ENCODE measurements at places on chromosomes 11 and 22. TPM values are rescaled to one million over a fixed set of nuclear protein-coding genes. Genes with fewer than 3 reads are reported as not detected.

- DNase-seq, result no peak
Measured at GRCh38 chr11:70581991-70582885, 183.9 kb downstream of the CTTN start.

GRCh38 chr22:42837556-42837955, 19.5 kb downstream of the ARFGAP3 start:
- DNase-seq, result no peak

DNA sequence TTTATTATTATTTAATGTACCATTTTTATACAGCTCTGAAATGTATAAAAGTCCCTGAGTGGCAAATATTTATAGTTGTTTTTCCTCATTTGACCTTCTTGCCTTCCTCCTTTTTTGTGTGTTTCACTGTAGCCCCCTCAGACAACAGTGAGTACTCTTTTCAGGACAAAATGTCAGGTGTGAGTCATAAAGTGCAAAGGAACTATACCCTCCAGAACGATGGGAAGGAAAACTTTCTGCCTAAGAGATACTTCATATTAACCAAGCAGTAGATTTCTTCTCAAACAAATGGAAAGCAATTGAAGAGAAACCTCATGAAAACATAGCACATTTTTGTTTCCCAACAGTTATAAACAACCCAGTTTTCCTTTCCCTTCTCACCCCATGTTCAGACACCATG, 16.1 kb upstream of the MS4A7 start:
- no peak for DNase-seq

DNA sequence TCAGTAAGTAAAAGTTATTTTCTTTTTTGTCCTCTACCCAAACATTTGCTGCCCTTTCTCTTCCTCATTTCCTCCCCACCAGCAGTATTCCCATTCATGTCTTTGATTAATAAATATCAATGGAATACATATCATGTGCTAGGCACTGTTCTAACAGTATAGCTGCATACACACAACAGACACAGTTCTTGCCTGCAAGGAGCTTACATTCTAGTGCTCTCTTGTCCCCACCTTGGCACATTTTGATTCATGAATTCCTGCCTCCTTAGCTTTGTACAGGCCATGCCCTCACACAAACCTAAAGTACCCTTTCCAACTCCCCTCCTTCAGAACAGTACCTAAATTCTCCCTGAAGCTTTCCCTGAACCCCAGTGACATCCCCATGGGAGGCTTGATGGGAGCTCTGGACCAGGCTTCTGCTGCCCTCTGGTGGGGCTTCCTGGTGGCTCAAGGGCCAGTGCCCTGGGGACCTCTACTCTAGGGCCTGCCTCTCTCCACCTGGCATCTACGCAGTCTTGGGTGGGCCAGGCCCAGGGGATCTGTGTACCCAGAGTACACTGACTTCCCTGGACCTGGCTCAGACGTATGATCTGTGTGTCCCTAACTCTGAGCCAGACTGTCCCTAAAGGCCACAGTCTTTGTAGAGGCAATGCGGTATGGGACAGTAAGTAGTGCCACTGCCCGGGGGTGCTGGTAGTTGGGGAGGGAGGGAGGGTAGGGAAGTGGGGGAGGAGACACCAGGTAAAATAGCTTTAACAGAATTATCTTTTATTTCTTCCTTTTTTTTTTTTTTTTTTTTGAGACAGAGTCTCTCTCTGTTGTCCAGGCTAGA, 14.1 kb downstream of the RPS13 start:
- no peak for DNase-seq

GRCh38 chr11:57095417-57095816, 86.3 kb upstream of the LRRC55 start:
- DNase-seq, result no peak

GRCh38 chr22:40310081-40310767, 36.1 kb upstream of the ADSL start:
- no peak for DNase-seq

The GRIK4 gene
- 1.4 TPM for polyA plus RNA-seq

The CCDC188 gene
- polyA plus RNA-seq, result 1.2 TPM

The C11orf86 gene
- 0.13 TPM for polyA plus RNA-seq

All from left renal cortex interstitium (tissue), 4 donors.